ENCODE measurements at places on chromosomes 5 and 9. TPM values are rescaled to one million over a fixed set of nuclear protein-coding genes. Genes with fewer than 3 reads are reported as not detected.

DNA sequence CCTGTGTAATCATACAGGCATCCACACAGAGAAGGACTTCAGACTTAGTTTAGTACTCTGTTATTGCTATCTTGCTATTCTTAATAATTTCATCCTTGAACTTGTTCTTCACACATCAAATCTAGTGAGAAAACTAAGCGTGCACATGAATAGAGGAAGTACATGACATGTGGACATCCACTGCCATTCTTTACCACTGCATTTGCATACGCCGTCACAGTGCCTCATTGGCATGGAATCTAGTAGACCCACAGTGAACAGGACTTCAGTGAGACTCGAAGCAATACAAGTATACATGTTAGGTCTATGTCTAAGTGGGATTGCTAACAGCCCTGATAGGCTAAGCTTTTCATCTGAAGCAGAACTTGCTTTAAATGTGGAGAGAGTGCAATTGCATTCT, 592.1 kb downstream of the TLE4 start:
- DNase-seq: no peak

GRCh38 chr9:79135681-79136415, 435.9 kb upstream of the TLE4 start:
- DNase-seq: no peak

DNA sequence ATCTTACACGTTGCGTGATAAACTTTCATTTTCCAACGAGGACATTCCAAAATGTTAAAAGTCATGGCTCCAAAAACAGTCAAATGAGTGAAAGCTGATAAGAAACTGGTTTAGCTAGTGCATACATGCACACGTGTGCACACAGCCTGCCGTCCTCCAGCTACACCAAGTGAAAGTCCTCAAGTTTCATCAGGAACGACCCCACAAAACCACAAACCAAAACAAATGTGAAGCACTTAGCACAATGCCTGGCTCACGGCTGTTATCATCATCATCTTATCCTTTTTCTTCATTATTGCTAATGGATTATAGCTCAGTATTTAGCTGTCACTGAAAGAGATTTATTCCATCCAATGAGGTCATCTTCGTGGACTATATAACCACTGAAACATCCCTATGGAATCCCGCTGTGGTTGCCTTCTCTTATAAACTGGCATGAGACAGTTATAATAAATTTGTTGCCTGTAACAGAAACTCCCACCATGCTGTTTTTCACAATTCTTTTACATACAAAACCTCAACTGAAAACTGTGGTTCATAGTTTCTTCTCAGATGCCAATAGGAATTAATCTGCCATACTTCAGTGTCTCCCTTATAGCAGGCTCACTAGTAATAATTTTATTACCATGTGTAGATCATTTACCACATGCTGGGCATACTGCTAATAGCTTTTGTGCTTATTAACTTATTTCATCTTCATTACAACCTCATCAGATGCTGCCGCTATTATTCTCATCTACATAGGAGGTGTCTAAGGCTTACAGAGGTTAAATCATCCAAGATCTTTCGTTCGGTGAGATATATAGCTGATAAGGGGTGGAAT, 56.1 kb downstream of the SAXO1 start:
- no peak for DNase-seq

- no peak for DNase-seq
These were observed 9.7 kb upstream of the GPBP1 start for GRCh38 chr5:57164124-57164523.

GRCh38 chr5:104016646-104017045, 454.1 kb upstream of the NUDT12 start:
- DNase-seq: no peak

DNA sequence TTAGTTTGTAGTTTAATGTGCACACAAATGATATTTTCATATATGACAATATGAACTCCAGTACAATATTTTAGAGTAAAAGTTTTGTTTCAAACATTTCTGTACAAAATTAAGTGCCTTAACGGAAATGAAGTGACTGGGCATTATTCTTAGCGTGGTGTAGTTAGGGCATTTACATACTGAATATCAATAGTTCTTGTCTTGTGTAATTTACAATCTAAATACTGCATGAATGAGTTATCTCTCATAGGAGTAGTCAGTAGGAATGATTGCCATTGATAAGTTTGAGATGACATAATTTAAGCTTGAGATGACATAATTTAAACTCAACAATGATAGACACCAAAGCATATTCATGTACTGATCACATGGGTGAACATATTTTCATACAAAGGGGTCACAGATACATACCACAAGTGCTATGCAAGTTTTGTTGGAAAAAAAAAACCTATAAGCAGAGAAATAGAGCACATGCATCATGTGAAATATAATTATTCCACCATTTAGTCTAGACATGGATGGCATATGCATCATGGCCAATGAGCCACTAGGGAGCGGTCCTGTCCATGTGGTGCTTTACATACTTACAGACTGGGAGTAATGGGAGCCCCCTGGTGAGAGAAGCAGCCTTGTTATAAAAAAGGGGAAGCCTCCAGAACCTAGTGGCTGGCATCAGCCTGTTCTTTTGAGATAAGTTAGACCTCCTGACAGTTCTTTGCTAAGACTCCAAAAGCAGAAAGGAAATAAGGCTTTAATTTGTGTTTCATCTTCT, 1523.9 kb downstream of the MAT2B start:
- no peak for DNase-seq

DNA sequence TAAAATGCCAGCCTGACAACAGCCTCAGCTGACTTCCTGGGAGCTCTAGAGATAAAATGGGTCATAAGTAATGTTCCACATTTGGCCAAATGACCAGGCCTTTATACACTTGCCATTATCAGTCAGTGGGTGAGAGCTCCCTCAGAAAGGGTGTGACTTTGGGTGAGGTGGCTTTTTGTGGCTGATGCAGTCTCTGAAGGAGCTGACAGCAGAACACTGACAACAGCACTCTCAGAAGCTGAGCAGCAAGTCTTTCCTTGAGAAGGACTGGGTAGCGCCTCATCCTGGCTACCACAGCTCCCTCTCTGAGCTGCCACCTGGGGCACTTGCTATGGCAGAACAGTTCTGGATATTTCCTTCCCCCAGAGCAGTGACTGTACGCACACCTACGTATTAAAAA, 22.0 kb upstream of the GNAQ start:
- DNase-seq: no peak

DNA sequence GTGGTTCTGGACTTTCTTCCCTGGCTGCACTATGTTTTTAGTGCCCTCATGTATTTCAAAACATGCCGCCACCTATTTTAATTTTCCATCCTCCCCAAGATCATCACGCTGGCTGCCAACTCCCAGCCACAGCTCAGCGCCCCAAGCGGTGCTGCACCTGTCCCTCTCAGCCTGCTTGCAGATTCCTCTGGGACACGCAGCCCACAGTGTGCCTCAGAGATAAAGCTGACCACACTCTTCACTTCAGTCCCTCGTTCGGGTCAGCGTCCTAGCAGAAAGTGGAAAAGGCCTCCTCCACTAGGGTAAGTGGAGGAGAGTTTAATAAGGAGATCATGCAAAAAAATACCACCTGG, 56.2 kb upstream of the CKS2 start:
- DNase-seq: no peak

DNA sequence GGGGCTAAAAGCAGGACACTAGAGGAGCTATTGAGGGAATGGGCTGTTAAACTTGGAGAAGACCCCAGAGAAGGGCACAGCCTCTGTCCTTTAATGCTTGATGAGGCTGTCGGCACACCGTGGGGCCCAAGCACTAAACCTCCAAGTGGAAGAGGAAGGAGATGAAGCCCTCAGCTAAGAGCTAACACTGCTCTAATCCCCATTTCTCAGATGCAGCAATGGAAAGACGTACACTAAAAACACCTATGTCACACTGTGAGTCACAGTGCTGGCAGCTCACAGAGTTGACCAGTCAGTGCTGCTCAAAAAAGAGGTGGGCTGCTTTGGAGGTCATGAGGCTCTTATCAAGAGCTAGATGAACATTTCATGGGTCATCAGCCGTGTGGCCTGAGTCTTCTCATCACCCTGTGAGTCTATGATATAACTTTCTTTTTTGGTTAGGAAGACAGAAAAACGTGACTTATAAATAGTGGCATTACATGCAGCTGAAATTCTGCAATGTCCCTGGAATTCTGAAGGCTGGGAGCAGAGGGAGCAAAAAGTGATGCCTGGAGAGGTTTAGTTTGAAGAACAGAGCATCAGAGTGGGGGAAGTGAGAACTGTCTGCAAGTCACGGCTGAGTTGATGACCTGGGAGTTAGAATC, 21.5 kb downstream of the TNFSF8 start:
- no peak for DNase-seq

GRCh38 chr5:176784218-176785165, 25.9 kb upstream of the UNC5A start:
- DNase-seq: no peak

- DNase-seq: no peak
These were observed 220.8 kb downstream of the DIRAS2 start for GRCh38 chr9:90421786-90422185.

DNA sequence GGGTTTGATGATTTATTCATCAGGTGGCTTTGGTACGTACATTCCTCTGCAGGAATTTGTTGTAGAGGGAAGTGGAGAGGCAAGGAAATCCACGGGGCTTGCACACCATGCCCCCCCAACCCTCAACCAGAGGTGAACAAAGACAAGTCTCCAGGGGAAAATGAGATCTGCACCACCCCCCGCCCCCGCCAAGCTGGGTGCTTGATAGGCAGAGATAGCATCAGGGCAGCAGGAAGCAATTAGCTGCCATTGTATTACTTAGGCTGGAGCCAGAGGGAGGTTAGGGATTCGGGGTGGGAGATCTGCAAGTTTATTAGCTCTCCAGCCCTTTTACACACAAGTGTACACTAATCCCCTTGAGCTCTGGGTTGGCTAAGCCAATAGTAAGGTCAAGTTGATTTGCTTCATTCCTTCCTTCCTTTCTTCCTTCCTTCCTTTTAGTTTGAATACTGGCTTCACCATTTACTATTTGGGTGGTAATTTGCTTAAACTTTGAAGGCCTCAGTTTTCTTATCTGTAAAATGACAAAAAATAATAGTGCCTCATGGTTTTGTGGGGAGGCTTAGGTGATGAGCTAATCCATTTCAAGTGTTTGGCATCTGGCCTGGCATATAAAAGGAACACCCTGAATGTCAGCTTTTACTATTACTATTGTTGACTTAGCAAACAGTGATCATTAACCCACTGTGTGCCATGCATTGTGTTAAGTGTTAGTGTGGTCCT, 34.1 kb downstream of the SPRY4 start:
- DNase-seq: no peak

GRCh38 chr5:140882591-140882899, 621 bp downstream of the PCDHA13 start:
- no peak for DNase-seq

- no peak for DNase-seq
These were observed 7.7 kb upstream of the MATR3 start for GRCh38 chr5:139285651-139286392.

GRCh38 chr9:122090981-122091380, 2.1 kb downstream of the TTLL11 start:
- no peak for DNase-seq

The GABRA6 gene
- total RNA-seq: not detected

The PCDHA7 gene
- not detected for total RNA-seq

The GHR gene
- total RNA-seq: not detected

The NTNG2 gene
- 2.1 TPM for total RNA-seq

The IRX2 gene
- total RNA-seq: not detected

The CCL28 gene
- total RNA-seq: 10.7 TPM

The TRIM36 gene
- total RNA-seq: 8.9 TPM

The DNAJB5 gene
- 5.4 TPM for total RNA-seq

The ADAMTS13 gene
- 1.9 TPM for total RNA-seq
